ENCODE measurements at places on chromosomes 2 and 18.

DNA sequence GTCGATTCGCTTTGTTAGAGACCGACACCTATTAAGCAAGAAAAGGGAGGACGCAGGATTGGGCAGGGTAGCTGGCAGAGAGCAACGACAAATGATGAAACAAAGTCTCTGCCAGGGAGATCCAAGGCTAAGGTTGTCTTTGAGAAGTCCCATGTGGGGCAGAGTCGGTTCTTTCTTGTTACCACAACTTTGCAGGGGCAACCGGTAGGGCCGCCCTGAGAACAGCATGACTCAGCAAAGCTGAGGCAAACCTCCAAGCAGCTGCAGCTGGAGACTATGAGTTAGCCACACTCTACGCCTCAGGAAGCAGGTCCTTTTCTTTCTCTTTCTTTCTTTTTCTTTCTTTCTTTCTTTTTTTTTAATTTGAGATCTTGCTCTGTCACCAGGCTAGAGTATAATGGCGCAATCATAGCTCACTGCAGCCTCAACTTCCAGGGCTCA lies 452.3 kb upstream of the ID2 start:
- peak; percentile 18 for DNase-seq

DNA sequence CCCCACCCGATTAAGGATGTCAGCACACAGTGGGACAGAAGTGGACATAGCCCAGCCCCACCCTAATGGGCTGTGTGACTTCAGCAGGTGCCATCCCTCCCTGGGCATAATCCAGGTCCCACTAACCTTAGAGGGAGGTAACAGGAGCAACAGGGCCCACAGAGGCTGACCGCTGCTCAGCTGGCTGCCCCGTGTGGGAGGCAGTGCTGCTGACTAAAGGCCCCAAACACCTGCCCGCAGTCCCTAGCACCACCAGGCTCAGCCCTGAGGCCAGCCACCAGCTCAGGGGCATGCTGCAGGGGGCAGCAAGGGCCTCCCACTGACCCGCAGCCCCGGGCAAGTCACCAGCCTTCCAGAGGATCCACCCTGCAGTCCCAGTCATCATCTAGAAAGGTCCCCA lies 14.6 kb downstream of the BIN1 start:
- no peak for DNase-seq

GRCh38 chr18:79515944-79516351 lies 120.2 kb downstream of the NFATC1 start:
- DNase-seq, result no peak

- no peak for DNase-seq
Observed at GRCh38 chr2:34731292-34731691, 1132.2 kb upstream of the FAM98A start.

- DNase-seq, result no peak
Observed at GRCh38 chr18:75064513-75064905, 144.4 kb downstream of the PTGR3 start.

DNA sequence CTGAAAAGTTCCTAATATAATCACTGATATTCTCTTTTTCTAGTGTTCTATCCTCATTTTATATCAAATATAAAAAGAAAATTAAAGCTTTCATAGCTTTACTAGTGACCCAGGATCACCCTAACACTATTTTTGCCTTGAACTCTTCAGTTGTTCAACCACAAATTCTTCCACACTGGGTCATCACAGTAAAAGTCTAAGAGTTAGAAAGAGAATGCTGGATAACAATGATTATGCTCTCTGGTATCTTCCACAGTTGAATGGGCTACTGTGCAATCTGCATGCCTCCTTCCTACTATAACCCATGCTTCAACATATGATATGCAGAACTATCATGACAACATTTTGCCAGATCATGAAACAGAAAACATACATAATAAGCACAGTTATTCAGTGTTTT lies 32.3 kb downstream of the CHN1 start:
- no peak for DNase-seq

- no peak for DNase-seq
Observed at GRCh38 chr2:100224988-100225710, 82.8 kb upstream of the AFF3 start.

GRCh38 chr18:3495691-3496430 lies 45.9 kb downstream of the TGIF1 start:
- DNase-seq, result no peak

DNA sequence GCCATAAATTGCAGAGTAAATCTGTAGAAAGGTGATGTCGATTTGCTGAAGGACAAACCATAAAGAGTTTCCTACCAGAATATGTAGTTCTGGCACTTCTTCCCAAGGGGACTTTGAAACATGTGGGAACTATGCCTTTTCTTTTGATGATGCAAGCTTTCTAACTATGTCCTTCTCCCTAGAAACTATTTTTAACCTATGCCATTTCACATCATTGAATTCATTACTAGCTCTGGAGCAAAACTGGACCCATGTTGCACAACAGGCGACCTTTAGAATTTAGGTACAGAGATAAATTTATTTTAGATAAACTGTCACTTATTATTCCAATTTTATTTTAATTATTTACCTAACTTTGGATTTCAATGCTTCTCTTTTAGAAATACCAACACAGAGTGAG lies 186.5 kb downstream of the CCDC102B start:
- no peak for DNase-seq

- DNase-seq, result no peak
Observed at GRCh38 chr2:48183991-48184390, 277.7 kb upstream of the FBXO11 start.

DNA sequence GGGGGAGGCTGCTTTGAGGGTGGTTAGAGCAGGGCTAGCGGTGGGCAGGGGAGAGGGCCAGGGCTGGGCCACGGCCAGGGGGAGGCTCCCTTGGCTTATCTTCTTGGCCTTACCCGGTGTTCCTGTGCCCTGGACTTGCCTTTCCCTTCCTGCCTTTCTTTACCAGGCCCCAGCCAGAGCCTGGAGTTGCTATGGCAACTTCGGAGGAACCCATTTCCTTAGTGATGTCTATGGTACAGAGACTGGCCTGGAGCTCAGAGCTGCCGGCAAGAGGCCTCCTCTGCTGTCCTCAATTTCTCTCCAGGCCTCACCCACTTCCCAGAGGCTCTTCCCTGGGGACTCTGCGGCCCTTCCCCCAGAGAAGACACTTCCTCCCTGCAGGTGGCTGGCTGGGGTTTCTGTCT lies 11.5 kb downstream of the SPEG start:
- DNase-seq, result no peak

DNA sequence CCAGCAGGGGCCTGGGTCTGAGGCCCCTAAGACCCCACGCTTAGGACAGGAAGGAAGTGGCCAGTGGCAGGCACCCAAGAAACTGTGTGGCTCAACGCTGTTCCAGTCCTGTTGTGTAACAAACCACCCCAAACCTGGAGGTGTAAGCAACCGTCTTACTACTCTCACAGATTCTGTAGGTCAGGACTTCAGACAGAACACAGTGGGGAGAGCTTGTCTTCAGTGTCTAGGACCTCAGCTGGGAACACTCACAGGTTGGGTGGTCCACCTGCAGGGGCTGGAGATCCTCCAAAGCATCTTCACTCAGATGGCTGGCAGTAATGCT lies 123.0 kb downstream of the KLHL29 start:
- no peak for DNase-seq

Data from T1000 (cell line).